ENCODE measurements at places on chromosomes 5 and 9. TPM values are rescaled to one million over a fixed set of nuclear protein-coding genes. Genes with fewer than 3 reads are reported as not detected.
A peak's percentile ranks its signal among the peaks of the same experiment; 100 is the strongest.

CORO2A gene
- total RNA-seq: 1.7 TPM

NRG2 gene
- not detected for total RNA-seq

SLC44A1 gene
- 3.2 TPM for total RNA-seq

TLR4 gene
- 5.8 TPM for total RNA-seq

ZFP37 gene
- not detected for total RNA-seq

FIBCD1 gene
- not detected for total RNA-seq

IL4 gene
- not detected for total RNA-seq

DNA sequence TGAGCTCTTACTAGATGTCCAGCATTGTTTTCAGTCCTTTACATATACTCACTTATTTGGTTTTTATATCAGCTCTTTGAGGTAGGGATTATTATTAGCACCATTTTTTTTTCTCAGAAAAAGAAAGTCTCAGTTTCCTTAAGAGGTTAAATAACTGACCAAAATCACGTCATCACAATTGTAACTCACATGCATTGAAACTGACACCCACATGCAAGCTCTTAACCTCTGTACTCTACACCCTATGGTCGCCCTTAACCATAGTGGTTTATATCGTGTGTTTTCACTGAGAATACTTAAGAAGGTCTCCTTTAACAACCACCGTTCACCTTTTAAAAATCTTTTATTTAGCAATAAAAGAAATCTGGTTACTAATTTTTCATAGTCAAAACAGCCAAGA lies 61.0 kb downstream of the PRDM6 start:
- DNase-seq: no peak

- peak; percentile 84 for DNase-seq
Observed at GRCh38 chr5:137344723-137345322, 154.3 kb downstream of the SPOCK1 start.

DNA sequence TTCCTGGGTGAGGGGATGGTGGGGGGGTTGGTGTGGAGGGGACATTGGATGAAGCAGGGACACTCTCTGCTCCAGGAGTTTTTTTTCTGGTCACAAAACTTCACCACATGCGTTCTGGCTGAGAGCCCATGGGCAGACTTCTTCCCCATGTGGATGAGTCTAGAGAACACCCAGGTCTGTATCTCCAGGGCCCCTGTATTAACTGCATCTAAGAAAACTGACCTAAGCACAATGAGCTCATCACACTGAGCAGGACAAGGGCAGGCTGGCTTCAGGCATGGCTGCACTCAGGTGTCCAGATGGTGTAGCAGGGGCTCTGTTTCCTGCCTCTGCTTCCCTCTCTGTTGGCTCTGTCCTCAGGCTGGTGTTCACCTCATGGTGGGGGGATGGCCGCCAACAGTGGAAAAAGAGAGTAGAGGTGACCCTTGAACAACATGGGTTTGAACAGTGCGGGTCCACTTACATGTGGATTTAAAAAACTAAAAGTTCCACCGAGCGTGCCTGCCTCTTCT lies 85.3 kb upstream of the STC2 start:
- DNase-seq: no peak

DNA sequence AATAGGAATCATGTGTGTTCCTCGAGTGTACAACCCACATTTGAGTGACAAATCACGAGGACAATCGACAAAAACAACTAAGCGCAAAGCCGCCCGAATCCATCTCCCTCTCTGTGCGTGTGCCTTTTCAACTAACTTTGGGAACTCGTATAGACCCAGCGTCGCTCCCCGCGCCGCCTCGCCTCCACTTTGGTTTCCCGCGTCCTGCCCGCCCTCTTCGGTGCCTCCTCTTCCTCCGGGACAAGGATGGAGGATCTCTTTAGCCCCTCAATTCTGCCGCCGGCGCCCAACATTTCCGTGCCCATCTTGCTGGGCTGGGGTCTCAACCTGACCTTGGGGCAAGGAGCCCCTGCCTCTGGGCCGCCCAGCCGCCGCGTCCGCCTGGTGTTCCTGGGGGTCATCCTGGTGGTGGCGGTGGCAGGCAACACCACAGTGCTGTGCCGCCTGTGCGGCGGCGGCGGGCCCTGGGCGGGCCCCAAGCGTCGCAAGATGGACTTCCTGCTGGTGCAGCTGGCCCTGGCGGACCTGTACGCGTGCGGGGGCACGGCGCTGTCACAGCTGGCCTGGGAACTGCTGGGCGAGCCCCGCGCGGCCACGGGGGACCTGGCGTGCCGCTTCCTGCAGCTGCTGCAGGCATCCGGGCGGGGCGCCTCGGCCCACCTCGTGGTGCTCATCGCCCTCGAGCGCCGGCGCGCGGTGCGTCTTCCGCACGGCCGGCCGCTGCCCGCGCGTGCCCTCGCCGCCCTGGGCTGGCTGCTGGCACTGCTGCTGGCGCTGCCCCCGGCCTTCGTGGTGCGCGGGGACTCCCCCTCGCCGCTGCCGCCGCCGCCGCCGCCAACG lies at the start of gene GPR150:
GPR150 (plus strand) TSS at position 58 of the 840 bp plus-strand sequence; CDS start at position 247, 189 bp downstream.
- DNase-seq: peak; percentile 66

- no peak for DNase-seq
Observed at GRCh38 chr5:157917491-157917890, 58.5 kb upstream of the CLINT1 start.

DNA sequence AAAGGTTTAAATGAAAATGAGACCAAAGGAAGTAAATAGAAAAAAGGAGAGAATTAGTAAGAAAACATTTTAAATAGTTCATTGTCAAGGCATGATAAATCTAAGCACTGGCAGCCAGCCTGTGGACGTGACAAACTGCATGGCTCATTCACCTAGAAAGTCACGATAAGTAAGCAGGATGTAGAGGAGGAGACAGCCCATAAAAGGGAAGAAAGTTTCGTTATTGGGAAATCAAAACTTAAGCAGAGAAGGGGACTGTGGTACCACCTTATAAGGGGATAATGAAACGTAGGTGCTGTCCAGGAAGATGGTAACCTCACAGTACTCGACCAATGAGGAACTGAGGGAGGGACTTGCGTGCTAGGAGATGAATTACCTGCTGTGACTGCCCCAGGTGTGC lies 494.5 kb upstream of the GRAMD2B start:
- DNase-seq: no peak

GRCh38 chr5:170223906-170224305 lies 8.9 kb upstream of the C5orf58 start:
- no peak for DNase-seq

GRCh38 chr5:32108167-32108566 lies 66.0 kb downstream of the GOLPH3 start:
- DNase-seq: no peak

Measured in Karpas-422 (cell line).